ENCODE measurements at places on chromosomes 7 and 10. TPM values are rescaled to one million over a fixed set of nuclear protein-coding genes. Genes with fewer than 3 reads are reported as not detected.

The ACTL6B gene
- not detected for total RNA-seq

The FAM24B gene
- total RNA-seq, result 6.3 TPM

The IRF5 gene
- 11.4 TPM for total RNA-seq

The H2AZ2 gene
- total RNA-seq, result 371 TPM

The RSPH10B gene
- total RNA-seq, result 0.37 TPM

The AKR1C4 gene
- 0.40 TPM for total RNA-seq

The HIPK2 gene
- 33.4 TPM for total RNA-seq

The CYP3A7 gene
- total RNA-seq, result 0.86 TPM

The IMMP2L gene
- total RNA-seq, result 28.6 TPM
